ENCODE measurements at places on chromosomes 6 and 20. TPM values are rescaled to one million over a fixed set of nuclear protein-coding genes. Genes with fewer than 3 reads are reported as not detected.

SLC13A3 gene
- polyA plus RNA-seq: 0.62 TPM

DNA sequence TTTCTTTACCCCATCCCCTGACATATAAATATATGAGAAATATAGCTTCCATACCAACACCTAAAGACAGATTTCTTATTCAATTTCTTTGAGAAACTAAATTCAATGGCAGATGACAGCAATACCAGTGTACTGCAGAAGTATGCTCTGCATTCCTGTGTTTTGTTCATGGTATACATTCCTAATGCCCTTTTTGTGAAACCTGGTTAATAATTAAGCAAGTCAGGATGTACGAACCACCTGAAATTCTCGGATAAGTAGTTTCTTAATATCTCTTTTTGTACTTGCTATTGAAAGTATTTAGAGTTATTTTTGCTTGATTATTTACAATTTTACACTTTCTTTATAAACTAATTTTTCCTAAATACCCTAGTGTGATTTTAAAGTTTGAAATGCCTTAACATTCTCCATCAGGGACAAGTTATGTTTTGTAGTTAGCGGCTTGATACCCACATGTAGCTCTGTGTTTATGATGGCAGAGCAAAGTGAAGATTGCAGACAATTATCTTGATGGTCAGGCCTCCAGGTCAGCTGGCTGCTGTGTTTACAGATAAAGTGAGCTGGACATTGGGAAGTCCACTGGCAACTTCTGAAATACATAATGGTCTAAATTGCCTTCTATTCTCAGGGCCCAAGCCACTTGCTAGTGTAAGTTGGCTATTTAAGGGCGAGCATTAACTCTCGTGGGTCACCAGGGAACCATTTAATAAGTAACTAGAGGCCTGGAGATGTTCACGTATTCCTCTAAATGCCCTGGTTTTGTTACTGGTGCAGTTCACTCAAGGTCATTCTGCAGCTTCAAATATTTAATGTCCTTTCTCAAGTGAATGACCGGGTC lies 58.2 kb downstream of the PLCB1 start:
- DNase-seq: peak; percentile 15

DNA sequence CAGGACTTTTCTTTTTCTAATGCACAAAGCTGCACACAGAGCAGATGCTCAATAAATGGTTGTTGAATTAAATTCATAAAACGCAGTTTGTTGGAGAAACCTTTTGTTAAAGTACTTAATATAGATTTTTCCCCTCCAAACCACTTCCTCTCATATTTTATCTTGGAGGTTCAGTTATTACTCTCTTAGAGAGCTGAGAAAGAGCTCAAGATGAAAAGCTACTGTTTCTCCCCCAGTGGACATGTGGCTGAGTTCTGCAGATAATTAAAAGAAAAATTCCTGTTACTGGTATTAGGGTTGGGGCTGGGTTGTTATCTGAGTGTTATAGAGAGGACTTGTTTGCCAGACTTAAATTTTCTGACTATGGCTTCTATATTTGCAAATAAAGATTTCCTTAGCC lies 294.0 kb downstream of the TBC1D7 start:
- no peak for DNase-seq

DNA sequence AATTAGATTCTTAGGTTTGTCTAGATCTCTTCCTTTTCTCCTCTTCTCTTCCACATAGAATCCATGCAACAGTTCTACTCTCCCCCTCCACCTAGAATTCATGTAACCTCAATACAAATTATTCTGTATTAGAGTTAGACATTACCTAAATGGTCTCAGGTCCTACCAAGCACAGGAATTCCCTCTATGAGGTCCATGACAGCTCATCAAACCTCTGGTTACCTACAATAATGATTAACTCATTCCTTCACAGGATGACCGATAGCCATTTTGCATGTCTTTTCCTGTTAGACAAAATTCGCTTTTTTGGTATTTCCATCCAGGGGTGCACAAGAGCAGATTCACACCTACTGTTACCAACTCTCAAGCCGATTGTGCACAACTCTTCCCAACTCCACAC lies 27.4 kb upstream of the BMP2 start:
- DNase-seq: no peak

DNA sequence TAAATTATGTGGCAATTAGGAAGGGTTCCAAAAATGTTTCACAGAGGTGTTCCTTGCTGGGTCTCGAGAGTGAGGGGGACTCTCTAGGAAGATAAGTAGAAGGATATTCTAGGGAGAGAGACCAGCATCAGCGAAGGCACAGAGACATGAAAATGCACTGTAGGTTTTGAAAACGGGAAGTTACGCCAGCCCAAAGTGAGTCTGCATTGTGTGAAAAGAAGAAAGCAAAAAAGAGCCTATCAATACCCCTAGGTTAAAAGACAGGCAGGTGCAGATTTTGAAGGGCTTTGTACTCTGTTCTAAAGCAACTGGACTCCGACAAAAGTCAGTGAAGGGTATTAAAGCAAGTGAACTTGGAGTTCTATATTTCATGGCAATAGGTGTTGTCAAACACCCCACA lies 25.7 kb upstream of the MRAP2 start:
- no peak for DNase-seq

GRCh38 chr20:7855545-7855944 lies 84.7 kb downstream of the HAO1 start:
- no peak for DNase-seq

DNA sequence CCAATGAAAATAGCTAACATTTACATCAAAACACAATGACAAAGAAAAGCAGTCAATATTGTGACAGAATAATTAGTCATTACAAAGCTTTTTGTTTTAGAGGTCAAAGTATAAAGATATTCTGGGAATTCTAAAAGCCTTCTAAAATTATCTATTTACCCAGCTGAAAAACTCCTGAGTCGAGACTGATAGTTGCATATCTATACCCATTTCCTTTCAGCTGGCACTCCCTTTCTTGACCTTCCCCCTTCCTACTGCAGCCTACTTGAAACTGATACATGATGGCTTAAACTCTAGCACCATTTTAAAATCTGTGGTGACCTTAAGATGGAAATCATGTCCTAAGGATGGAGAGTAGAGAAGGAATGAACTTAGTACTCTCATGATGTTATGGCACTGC lies 38.6 kb downstream of the LMBRD1 start:
- DNase-seq: no peak

DNA sequence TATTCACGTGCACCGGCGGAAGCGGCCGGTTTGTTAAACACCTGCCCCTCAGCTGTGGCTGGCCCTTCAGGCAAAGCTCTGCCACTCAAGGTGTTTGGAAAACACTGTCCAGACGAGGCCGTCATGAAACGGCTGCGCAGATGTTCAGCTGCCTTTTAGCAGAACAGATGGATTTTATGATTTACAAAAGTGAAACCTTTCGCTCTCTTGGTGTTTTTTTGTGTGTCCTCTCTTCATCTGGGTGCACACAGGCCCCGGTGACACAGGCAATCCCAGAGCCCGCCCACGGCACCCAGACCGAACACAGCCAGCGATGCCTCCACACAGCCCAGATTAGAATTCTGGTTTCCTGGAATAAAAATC lies 397.0 kb downstream of the SMOC2 start:
- peak; percentile 50 for DNase-seq

SPAG4 gene
- 10.5 TPM for polyA plus RNA-seq

All from stomach (tissue), 19 donors.